NCI-H1048 (cell line): ENCODE measurements at places on chromosomes 2 and 18.

DNA sequence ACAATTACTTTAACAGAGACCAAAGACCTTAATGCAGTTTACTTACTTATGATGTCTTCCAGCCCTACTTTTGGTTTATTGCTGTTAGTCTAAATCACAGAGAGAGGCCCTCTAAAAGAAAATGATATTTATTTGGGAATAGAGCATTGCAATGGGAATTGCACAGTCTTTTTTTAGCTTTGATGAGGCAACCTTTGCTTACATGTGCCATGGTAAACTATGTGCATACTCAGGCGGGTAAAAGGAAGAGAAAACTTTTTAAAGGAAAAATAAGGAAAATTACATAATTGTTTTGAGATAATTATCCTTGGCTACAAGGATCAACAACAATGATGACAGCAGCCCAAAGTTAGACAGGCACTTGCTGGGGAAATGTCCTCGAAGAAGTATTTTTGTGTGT lies 78.6 kb downstream of the EFEMP1 start:
- DNase-seq: no peak

- DNase-seq: no peak
Measured at GRCh38 chr2:240280621-240281020, 140.2 kb upstream of the OTOS start.

- DNase-seq: no peak
Measured at GRCh38 chr2:120388222-120389035, 42.5 kb downstream of the INHBB start.

GRCh38 chr2:29010946-29011345 lies 29.8 kb downstream of the TOGARAM2 start:
- DNase-seq: no peak

GRCh38 chr2:208295834-208296233 lies 29.8 kb downstream of the PIKFYVE start:
- DNase-seq: no peak

- no peak for DNase-seq
Measured at GRCh38 chr18:70332694-70333093, 43.8 kb downstream of the SOCS6 start.

DNA sequence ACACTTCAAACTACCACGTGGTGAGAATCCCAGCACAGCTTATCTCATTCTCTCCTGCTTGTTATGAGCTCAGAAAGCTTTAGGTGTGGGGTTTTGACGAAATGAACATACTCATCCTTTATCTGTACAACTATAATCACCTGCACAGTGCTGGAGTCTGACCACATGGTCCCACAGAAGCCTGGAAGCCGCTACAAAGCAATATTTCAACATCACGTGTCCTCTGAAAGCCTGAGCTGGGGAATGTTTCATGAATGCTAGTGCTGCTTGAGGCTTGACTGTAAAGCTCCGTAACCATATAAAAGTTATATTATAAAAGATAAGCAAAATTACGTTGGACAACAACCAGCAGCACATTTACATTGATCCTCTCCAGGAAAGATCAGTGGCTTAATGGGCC lies 43.9 kb downstream of the PIEZO2 start:
- DNase-seq: no peak

DNA sequence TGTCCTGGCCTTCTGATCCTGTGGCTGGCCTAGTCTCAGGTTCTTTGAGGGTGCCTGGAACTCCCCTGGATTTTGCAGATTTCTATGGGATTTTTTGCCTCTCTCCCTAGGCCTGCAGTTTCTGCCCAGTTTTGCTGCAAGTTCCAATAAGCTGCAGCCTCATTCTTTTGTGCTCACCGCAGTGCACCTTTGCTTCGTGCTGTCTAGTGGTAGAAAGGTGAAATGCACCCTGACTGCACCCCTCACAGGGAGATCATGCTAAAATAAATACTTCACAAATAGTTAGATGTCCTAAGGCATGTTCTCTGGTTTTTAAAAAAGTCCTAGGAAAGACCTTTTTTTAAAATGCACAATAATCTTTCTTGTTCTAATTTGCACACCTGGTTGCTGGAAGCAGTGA lies 72.5 kb downstream of the GNAL start:
- no peak for DNase-seq

DNA sequence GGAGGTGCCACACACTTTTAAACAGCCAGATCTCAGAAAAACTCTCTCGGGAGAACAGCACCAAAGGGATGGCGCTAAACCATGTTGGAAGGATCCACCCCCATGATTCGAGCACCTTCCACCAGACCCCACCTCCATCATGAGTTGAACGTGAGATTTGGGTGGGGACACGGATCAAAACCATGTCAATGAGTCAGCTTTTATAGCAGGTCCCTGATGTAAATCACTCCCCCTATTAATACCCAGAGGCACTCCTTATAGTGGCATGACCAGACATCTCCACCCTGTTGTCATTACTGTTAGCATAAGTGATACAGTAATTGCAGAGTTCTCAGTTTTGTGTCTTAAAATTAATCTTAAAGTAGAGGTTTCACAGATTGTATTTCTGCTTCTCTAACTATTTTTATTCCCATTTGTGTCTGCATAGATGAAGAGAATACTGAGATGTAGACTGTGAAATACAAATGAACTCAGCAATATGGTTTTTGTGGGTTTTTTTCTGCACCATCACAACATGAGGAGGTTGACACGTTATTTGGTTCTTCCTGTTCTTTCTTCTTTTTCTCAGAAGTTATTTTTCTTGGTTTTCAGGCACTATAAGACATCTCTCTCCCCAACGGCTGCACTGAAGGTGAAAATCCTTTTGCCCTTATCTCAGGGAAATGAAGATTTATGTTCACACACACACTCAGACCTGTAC lies 218.2 kb downstream of the ARL4C start:
- DNase-seq: no peak
